ENCODE measurements at places on chromosomes 13 and 19. TPM values are rescaled to one million over a fixed set of nuclear protein-coding genes. Genes with fewer than 3 reads are reported as not detected.
A peak's percentile ranks its signal among the peaks of the same experiment; 100 is the strongest.

DNA sequence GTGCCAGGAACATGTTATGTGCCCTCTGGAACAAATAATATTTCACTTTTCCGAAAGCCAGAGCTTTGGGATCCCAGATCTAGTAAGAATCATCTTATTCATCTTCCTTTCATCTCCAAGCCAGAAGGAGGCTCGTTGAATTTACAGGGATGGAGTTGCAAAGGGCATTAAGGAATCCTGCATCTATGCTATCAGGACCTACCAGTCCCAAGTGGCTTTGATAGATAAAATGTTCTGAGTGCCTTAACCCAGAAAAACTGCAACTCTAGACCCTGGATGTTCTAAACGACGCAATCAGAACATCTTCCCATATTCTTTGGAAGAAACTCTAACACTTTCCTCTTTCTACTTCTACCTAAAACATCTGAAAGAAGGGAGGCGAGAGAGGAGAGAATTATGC lies 9.2 kb upstream of the EDDM13 start:
- no peak for DNase-seq

DNA sequence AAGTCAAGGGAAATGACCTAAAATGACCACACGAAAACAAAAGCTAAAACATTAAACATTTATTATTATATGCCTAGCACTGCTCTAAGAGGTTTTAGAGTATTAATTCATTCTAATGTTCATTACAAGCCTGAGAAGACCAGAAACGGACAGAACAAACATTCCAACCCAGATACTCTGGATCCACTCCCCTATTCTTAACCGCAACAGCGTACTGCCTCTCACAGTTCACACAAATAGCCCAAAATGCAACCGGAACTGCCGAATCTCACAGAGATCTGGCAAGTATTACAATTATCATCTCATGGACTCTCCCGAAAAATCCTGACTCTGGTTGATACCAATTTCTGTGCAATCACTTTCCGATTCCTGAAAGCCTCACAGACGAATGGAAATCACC lies 1.4 kb downstream of the ZNF780B start:
- DNase-seq: no peak

DNA sequence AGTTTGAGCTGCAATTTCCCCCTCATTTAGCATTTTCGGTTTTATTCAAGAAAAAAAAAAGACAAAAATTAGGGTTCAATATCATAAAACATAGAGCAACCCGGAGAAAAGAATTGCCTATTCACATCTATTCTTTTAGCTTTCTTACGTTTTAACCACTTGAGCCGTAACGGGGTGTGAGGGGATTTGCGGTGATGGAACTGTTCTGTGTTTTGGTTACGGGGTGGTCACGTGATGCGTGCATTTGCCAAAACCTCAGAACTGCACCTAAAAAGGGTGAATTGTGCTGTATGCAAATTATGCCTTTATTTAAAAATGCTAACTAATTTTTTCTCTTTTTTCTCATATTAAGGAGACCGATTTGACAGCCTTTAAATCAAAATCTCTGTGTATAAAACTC lies 22.1 kb downstream of the CLEC11A start:
- DNase-seq: no peak

GRCh38 chr13:86737334-86737932 lies 933.7 kb upstream of the SLITRK5 start:
- DNase-seq: no peak

- DNase-seq: peak; percentile 12
These were observed 37.3 kb downstream of the ITGBL1 start for GRCh38 chr13:101489643-101490405.

DNA sequence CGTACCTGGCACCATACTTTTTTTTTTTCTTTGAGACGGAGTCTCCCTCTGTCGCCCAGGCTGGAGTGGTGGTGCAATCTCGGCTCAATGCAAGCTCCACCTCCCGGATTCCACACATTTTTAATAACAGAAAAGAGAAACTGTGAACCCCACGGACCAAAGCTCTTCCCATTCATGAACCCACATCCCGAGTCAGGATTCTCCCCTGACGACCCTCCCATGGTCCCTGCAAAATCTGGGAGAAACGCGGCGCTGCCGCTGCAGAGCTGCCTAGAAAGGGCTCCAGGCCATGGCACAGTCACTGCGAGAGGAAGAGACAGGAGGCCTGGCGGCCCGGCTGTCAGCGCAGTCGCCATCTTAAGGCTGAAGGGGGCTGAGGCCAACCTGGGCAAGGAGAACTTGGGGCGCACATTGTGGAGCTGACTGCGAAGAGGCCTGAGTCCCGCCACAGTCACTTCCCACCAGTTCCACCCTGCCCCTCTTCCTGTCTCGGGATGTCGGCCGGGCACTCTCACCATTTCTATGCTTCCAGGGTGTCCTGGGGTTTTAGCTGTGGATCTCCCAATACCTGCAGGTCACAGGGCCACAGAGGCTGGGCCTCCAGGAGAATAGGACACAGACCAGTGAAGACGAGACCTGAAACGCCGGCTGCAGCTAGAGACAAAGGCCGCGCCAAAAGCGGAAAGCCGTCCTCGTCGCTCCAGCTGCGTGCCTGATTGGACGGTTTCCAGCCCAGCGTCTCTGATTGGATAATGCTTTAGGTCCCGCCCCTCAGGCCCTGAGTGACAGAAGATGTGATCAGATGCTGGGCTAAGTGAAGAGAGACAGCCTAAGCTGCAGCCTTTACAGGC lies 71.0 kb downstream of the ZNF486 start:
- peak; percentile 77 for DNase-seq

DNA sequence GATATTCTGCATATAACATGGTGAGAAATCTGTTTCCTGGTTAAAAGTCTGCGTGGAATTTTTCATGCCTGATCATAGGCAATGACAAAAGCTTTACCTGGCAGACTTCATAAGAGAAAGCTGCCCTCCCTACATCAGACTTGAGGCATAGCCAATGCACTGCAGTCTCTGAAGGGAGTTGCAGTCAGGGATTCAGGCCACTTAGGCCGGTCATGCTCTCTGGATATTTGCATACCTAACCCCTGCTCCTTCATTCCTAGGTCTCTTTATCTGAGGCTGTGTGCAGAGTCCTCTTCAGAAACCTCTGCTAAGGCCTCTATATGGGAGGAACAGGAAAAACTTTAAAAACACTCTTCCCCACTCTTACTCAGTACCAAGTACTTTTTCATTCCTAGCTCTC lies 287.4 kb downstream of the PCDH17 start:
- no peak for DNase-seq

DNA sequence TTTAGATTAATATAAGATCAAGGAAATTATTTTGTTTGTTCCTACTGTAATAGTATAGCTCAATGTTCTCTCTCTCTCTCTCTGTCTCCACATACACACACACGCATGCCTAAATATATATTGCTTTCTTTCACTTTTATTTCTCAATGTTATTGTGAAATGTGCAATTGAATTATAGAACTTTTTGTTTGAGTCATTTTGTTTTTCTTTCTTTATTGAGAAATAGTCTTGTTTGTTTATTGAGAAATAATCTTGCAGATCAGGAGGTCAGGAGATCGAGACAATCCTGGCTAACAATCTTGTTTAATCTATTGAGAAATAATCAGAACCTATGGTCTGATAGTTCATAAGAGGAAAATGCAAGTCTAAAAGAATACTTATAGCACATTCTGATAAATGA lies 1581.3 kb downstream of the EFNB2 start:
- no peak for DNase-seq

- peak; percentile 98 for DNase-seq
These were observed 572.8 kb downstream of the PCDH9 start for GRCh38 chr13:66657165-66657881.

DNA sequence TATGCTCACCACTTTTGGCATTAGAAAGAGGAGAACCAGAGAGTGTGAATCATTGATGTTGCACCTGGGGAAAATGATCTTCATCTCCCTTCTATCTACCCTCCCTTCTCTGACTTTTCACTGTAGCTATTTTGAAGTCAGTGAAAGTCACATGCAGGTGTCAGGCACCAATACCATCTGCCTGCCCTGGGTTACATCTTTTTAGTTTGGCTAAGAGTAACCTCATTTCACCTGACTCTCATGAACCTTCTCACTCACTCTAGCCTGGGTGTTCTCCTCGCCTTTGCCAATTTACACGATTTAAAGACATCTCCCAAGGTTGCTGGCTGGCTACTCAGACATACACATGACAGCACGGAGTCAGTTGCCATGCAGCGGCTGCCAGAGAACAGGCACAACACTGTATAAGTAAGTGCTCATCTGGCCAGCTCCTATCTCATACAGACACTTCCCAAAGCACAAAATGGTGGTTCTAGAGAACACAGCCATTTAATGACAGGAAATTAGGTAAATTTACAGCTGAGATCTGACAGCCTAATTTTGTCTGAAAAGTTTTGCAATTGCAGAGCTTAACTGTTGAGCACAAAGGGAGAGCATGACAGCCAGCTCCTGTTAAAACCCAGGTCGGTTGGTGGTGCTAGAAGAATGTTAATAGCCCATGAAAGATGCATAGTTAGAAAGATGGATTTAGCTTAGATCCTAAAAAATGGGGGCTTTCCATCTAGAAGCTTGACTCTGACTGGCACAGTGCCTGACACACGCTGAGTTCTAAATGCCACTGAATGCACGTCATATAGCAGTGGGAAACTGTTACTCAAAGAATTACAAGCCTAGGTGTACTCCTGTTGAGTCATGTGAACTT lies 32.5 kb downstream of the LCP1 start:
- DNase-seq: peak; percentile 12

GRCh38 chr13:73828811-73829210 lies 305.4 kb downstream of the KLF12 start:
- DNase-seq: no peak

DNA sequence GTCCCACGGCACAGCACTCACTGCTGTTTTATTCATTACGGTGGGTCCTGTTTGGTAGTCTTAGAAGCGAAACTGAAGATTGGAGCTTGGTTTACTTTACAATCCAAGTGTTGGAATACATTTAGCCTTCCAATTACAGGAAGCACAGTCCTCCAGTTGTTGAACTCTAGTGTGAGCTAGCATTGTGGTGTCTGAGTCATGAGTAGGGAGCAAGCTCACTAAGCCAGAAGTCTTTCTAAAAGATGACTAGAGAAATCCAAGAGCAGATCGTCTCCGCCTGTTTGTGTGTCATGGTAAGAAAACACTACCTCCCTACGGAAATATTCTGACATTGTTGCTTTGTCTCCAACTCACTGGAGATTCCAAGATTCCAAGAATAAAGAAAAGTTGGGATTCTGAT lies 10.1 kb upstream of the SHISA2 start:
- DNase-seq: peak; percentile 61

The FXYD5 gene
- 245 TPM for polyA plus RNA-seq

The PPP2R1A gene
- 250 TPM for polyA plus RNA-seq

The MIA gene
- not detected for polyA plus RNA-seq

The DIRAS1 gene
- 14.0 TPM for polyA plus RNA-seq

The PNMA8A gene
- 0.77 TPM for polyA plus RNA-seq

Data from IMR-90 (cell line).